ENCODE measurements at places on chromosomes 13 and 19. TPM values are rescaled to one million over a fixed set of nuclear protein-coding genes. Genes with fewer than 3 reads are reported as not detected.

DNA sequence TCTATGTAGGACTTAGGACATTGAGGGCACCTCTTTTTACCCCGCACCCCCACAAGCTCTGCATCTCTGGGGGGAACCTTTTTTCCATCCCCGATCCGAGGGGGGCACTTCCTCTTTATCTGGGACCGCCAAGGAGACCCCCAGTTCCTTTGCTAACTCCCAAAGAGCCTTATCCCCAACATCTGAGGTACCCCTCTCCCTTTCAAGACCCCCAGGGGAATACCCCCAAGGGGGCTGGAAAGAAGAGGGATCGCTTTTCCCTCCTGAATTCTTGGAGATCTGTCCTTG, 1.1 kb downstream of the TNFSF9 start:
- DNase-seq, result no peak

Gene RFPL4A
- total RNA-seq, result not detected

Gene ZNF565
- 1.6 TPM for total RNA-seq

- no peak for DNase-seq
These were observed 32.4 kb downstream of the ZSWIM4 start for GRCh38 chr19:13827656-13828055.

Gene TBXA2R
- total RNA-seq, result 0.42 TPM

Gene CYP4F22
- 0.12 TPM for total RNA-seq

- DNase-seq, result no peak
These were observed 32.8 kb upstream of the AKAP11 start for GRCh38 chr13:42239161-42239560.

GRCh38 chr13:65650321-65650720, 1579.8 kb downstream of the PCDH9 start:
- no peak for DNase-seq

Gene CYP4F11
- not detected for total RNA-seq

All from activated CD4-positive, alpha-beta T cell treated with anti-CD3 and anti-CD28 coated beads, Interleukin-2, amount 10 ng/mL, durations not matched to agents 24 days and 14 days (primary cell).